ENCODE measurements at places on chromosomes 7 and 10.
A peak's percentile ranks its signal among the peaks of the same experiment; 100 is the strongest.

- peak; percentile 85 for DNase-seq
Observed at GRCh38 chr10:69087590-69088470, at the start of gene SRGN. TSS of gene SRGN (plus strand) at chr10:69088103. CDS start at chr10:69088158, 55 bp downstream.

DNA sequence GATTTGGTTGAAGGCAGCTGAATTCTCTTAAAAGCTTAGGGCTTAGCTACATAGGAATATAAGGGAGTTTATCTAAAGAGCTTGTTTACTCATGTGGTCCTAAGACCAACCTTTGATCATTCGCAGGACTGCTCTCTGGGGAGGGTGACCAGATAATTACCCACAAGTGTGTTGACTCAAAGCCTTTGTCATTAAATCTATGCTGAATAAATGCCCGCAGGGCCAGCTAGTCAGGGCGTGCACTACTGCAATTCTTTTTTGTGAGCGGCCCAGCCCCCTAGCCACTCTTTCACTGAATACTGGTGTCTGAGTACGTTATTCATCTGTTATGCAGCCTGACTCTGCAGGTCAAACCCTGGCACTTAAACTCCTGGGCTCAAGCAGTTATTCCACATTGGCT, 69.6 kb downstream of the AKAP9 start:
- DNase-seq, result no peak

- no peak for DNase-seq
Observed at GRCh38 chr10:131677671-131678070, 223.1 kb upstream of the PPP2R2D start.

DNA sequence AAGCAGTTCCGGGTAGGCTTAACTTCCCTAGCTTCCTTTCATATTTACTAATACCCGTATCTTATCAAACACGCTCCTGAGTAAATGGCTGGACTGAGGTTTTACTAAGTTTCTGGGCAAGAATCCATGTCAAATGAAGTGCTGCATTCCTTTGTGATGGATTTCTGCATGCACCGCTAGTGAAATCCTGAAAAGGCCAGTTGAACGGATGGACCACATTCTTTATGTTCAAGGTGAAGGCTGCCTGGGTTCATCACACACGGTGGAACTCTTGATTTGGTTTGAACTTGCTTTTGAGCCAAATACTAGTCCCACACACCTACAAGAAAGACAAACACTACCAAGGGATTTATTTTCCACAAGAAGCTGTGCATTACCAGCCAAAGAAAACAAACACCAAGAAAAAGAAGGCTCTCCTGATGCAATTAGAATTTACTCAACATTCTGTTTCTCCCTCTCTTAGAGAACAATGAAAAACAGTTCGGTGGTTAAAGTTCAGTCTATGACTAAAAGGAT, 255.0 kb upstream of the SEMA3C start:
- DNase-seq, result no peak

- no peak for DNase-seq
Observed at GRCh38 chr10:997266-998022, 9.2 kb downstream of the GTPBP4 start.

- DNase-seq, result no peak
Observed at GRCh38 chr7:19522486-19522885, 186.4 kb downstream of the POLR1F start.

- no peak for DNase-seq
Observed at GRCh38 chr10:72704117-72704516, 12.2 kb downstream of the MCU start.

DNA sequence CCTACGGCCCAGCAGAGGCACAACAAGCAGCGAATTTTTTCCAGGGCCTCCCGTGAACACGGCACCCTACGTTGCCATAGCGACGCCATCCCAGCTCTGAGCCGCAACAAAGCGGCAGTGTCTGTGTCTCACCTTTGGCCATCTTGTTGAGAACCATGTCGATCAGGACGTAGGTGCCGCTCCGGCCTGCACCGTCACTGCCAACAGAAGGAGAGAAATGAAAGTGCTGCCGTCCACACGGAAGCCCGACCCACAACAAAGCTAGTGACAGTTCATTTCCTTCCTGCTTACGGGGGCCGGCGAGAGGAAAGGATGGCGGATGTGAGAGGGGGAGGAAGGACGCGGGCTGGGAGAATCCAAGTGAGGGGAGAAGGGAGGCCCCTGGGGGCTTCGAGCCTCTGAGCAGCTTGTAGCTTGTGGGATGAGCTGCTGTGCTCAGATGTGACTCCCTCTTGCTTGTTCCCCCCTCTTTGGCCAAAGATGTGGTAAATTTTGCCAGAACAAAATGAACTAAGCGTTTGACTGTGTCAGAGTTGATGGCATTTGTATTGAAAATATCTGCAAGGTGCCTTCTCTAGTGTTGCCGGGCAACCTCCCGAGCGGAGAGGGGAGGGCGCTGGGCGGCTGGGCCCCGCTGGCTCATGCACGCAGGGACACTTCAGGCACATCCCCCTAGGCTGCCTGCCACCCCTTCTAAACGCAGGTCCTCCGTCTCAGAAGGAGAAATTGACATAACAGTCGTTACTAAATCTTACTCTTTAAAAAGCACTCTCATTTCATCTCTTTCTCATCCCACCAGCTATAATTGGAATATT, 232.2 kb downstream of the DNAJB6 start:
- peak; percentile 20 for DNase-seq

DNA sequence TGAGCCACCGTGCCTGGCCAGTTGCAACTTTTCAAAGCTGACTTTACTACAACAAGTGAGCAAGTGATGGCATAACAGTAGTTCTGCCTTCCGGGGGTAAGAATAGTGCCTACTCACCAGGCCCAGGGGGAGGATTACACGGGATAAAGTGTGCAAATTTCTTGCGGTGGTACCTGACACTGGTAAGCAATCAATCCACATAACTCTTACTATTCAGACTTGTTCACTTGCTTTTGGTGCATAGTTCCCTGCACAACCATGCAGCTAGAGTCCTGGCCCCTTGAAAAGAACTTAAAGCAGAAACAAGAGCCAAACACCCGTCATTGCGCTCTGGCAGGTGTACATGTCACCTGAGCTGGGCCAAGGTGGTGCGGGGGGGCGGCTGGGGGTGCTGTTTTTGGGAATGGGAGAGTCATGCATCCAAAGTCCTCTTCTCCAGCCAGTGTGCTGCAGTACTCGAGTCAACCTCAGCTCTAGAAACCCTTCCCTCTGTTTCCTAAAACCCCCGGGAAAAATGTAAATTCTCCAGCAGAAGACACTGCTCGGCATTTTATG, 5.4 kb upstream of the COBL start:
- no peak for DNase-seq

- DNase-seq, result no peak
Observed at GRCh38 chr10:11091517-11092102, 73.9 kb downstream of the CELF2 start.

DNA sequence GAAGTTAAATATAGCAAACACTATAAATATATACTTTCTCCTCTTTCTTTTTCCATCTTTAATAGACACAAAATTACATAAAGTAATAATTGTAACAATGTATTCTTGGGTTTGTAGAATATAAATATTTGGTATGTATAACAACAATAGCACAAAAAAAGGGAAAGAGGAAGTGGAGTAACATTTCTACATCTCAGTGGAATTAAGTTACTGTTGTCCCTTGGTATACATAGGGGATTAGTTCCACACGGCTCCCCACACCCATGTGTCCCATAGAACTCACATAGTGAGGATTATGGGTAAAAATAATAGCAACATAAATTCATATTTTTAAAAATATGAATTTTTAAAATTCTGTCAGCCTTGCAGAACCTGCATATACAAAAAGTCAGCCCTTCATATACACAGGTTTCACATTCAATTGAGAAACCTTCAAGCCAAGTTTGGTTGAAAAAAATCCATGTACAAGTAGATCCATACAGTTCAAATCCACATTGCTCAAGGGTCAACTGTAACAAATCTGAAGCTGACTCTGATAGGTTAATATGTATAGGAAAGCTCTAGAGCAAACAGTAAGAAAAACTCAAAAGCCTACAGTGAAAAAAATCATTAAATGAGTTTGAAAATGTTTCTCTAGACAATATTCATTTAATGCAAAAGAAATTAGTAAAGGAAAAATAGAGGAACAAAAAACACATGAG, 92.4 kb downstream of the HYCC1 start:
- DNase-seq, result no peak

GRCh38 chr10:45580371-45581215, 92.0 kb downstream of the ZFAND4 start:
- peak; percentile 36 for DNase-seq

- DNase-seq, result no peak
Observed at GRCh38 chr10:89789188-89789877, 87.9 kb downstream of the KIF20B start.

DNA sequence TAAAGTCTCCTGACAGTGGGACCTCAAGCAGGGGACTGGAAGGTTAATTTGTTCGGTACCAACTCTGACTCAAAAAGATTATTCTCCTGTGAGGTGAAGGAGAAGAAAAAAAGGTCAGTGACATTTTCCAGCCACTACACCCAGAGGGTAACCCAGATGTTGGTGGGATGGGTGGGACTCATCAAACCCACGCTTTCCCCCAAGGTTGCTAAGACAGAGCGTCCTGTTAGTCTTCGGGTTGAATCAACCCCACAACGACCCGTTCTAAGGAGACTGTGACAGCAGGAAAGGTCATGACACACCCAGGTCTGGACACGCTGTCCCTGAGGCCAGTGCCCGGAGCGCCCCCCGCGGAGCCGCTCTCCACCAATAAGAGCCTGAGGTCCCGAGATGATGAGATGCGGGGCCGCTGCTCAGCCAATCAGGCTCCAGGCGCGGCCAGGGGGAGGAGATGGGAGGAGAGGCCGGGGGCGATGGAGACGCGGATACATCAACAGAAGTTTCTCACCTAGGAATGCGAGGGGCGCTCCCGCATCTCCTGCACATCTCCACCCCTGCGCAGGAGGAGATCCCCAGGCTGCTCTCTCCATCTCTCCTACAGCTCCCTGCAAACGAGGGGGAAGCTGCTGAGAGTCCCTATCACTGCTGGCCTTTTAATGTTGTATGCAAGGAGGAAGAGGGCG, at the start of gene WNT16:
Gene WNT16, plus strand, starts transcription at position 493 of the 683 bp plus-strand sequence. CDS start 293 bp downstream, outside the sequence.
- DNase-seq, result no peak

DNA sequence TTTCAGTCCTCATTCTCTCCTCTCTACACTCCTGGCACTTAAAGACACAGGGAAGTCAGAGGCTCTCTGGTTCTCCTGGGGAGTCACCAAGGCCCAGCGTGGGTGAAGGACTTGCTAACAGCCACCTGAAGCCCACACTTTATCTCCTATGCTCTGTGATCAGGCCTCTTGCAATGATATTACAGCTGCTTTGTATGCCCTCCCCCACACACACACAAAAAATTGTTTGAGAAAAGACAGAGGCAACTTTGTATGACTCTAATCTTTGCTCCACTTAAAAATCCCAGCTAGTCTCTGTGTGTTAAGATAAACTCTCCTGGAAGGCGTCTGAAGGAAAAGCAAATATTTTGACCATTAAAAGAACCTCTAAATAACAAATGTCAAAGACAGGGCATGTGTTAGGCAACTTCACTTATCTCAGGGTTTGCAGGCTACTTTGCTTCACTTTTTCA, 507.2 kb downstream of the TNS3 start:
- no peak for DNase-seq

DNA sequence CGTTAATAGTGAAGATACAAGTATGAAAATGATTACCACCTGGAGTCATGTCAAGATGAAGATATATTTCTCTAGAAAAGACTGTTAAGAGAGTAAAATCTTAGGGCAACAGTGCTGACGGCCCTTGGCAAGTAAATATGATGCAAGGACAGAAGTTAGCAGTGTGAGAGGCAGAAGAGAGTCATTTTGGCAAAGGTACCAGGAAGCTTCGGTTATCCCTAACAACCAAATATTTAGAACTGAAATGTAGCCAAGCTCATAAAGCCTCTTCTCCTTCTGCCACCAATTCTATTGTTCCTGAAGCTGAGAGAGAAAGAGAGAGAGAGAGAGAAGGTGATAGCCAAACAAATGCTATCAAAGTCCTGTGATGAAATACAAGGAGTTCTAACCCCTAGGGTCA, 109.6 kb downstream of the MACC1 start:
- DNase-seq, result no peak

GRCh38 chr7:55970561-55970960, 6.2 kb downstream of the NIPSNAP2 start:
- no peak for DNase-seq

GRCh38 chr7:151626422-151627115, 106.9 kb upstream of the RHEB start:
- no peak for DNase-seq

- no peak for DNase-seq
Observed at GRCh38 chr10:91299999-91300575, 79.6 kb downstream of the PCGF5 start.

DNA sequence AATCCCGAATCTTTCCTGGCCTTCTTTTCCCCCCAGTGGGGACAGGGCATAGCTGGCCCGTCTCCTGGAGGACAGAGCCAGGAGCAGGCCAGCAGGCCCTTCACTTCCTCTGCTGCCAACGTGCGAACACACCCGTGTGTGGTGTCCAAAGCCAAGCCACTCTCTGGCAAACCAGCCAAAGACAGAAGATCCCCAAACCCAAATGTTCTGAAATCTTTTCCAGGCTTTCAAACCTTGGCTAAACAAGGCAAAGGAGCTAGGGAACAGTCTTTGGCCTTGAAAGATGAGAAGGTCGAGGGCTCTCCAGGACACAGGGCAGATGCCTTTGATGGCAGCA, 63.0 kb downstream of the PROSER2 start:
- no peak for DNase-seq

- no peak for DNase-seq
Observed at GRCh38 chr10:58827381-58827780, 314.7 kb downstream of the BICC1 start.

- DNase-seq, result no peak
Observed at GRCh38 chr10:62196528-62196927, 72.1 kb downstream of the RTKN2 start.

Data from GM06990 (cell line).